Eye (tissue), 1 donor: ENCODE measurements at places on chromosomes 11 and 22.

DNA sequence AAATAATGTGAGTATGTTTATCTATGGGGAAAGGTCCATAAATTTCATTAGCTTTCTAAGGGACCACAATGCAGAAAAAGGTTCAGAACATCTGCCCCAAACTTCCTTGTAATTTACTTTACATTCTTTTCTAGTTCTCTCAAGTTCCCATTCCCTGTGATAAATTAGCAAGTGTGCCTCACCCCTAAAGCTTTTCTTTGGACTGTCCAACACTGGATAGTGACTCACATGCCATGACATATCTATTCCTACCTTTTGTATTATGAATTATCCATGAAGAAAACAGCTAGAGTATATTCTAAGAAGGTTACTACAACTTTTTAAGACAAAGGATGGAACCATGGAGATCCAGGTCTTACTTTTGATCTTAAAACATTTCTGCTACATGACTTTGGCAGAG, 1.6 kb downstream of the OR51F1 start:
- DNase-seq, result no peak

DNA sequence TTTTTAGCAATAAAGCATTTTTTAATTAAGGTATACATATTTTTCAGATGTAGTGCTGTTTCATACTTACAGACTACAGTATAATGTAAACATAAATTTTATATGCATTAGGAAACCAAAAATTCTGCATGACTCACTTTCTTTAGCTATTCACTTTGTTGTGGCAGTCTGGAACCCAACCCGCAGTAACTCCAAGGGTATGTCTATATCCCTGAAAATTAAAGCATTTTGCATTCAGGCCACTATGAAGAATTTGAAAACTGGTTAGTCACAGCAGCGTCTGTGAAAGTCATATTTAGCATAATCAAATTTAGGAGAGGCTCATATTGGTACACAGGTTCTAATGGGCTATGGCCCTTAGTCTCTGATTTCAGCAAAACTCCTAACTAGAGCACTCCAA, 46.8 kb downstream of the BBOX1 start:
- DNase-seq, result no peak

GRCh38 chr11:30926130-30926529, 340.0 kb upstream of the MPPED2 start:
- DNase-seq, result no peak

DNA sequence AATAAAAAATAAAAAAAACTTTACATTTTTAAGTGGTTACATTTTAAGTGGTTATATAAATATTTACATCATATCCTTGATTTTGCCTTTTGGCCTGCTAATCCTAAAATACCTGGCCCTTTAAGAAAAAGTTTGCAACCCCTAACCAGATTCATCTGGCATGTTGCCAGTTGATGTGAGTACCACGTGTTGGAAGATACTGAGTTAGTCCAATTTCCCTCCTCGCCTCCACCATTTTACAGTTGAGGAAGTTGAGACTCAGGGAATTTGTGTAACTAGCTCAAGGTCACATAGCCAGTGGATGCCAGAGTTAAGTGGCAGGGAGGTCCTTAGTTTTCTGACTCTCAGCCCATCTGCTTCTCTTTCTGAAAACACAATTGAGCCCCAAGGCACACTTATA, 5.1 kb downstream of the ELF5 start:
- DNase-seq, result no peak

GRCh38 chr11:61971248-61972111, 4.0 kb upstream of the FTH1 start:
- peak; percentile 95 for DNase-seq

- no peak for DNase-seq
These were observed 4167.4 kb upstream of the OR11H1 start for GRCh38 chr22:11360632-11361031.

- no peak for DNase-seq
These were observed 59.0 kb upstream of the CD82 start for GRCh38 chr11:44506375-44507016.

GRCh38 chr11:100192181-100192580, 494.9 kb upstream of the ARHGAP42 start:
- DNase-seq, result no peak

GRCh38 chr11:114876234-114876633, 197.9 kb downstream of the NXPE2 start:
- peak; percentile 33 for DNase-seq

DNA sequence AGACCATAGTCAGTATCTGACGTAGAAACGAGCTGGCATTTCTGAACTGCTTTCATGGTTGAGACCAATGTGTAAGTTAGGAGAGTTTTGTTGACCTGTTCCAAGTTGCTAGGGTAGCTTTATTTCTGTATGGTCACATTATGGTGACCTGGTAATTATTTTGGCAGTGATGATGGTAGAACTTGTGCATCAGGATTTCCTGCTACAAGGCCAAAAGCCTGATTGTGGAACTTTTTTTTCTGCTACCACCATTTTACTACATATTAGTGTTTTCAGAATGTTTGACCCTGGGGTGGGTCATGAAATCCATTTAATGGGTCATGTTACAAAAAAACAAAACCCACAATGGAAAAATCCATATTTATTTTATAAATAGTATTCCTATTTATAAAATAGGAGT, 18.9 kb downstream of the FBXO7 start:
- no peak for DNase-seq

DNA sequence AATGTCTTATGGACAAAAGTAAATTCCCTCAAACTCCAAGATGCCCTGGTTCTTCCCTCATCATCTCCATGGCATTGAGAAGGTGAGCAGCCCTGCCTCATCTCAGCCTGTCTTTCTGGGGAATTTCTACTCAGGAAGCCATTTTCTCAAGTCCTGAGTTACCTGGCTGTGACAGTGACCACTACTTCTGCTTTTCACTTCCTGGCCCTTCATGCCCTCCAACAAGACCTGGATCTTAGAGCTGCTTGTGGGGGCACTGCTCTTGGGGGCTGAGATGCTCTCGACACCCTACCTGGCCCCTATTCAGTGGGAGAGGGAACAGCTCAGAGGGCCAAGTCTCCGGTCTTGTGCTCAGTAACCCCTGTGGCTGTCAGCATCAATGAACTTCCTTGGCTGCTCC, 5.5 kb upstream of the IGSF22 start:
- no peak for DNase-seq

GRCh38 chr22:20864186-20864908, 5.5 kb downstream of the SNAP29 start:
- no peak for DNase-seq

DNA sequence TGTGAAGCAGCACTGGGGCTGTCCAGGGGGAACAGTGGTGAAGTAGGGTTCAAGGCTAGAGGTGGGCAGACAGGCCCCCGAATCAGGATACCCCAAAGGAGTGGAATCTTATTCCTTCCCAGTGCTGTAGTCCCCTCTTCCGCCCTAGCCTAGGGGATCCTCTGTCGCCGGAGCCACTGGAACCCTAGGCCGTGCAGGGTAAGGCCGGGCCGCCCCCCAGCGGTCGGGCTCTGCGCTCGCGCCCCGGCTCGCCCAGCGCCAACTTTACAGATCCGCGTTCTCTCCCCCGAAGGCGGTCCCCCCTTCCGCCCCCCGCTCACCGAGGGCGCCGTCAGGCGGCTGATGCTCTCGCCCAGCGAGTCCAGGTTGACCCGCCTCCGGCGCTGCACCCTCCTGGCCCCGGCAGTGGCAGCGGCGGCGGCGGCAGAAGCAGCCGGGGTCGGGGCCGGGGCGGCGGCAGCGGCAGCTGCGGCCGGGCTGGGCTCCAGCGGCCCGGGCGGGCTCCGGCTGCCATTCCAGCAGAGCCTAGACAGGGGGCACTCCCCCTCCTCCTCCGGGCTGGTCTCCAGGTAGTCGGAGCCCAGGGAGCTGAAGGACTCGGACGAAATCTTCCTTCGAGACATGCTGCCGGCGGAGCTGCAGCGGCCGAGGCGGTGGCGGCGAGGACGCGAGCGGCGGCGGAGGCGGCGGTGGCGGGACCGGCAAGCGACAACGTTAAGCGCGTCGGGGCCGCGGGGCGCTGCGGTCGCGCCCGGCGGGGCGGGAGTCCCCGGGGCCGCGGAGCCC, 650 bp downstream of the GUCY1A2 start:
- peak; percentile 91 for DNase-seq

- no peak for DNase-seq
These were observed 14.0 kb downstream of the ASCL2 start for GRCh38 chr11:2256293-2256913.

- DNase-seq, result no peak
These were observed 75.7 kb downstream of the DEPDC5 start for GRCh38 chr22:31829505-31829904.

- DNase-seq, result no peak
These were observed 30.1 kb upstream of the NOX4 start for GRCh38 chr11:89521294-89521693.

- peak; percentile 11 for DNase-seq
These were observed 102.4 kb downstream of the ME3 start for GRCh38 chr11:86570020-86570419.

GRCh38 chr11:100753172-100753543, 66.1 kb downstream of the ARHGAP42 start:
- no peak for DNase-seq

GRCh38 chr11:64196626-64197025, 9.9 kb upstream of the FERMT3 start:
- DNase-seq, result no peak

- DNase-seq, result no peak
These were observed 424.6 kb downstream of the BRD1 start for GRCh38 chr22:49403102-49403501.
